MCF 10A (cell line): ENCODE measurements at places on chromosomes 1 and 21. TPM values are rescaled to one million over a fixed set of nuclear protein-coding genes. Genes with fewer than 3 reads are reported as not detected.

- no peak for DNase-seq
Measured at GRCh38 chr1:24186993-24187790, at the start of gene IFNLR1. Gene IFNLR1, minus strand, starts transcription at chr1:24187289. Its CDS starts 41 bp downstream, at chr1:24187248.

IARS2 gene
- total RNA-seq, result 151 and 158 TPM in 2 replicates

DNA sequence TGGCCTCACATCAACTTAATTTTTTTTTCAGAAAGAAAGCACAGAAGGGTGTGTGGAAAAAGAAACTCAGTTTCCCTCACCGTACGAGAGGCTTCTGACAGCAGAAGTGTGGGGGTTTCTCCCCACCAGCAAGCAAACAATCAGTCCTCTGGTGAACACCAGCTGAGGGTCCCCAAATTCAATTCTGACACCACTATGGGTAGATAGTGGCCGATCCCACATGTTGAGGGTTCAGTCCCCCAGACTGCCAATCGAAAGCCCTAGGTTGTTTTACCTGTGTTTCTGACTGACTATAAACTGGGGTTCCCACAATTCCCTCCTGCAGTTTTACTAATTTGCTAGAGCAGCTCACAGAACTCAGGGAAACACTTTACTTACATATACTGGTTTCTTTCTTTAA is 2.1 kb downstream of the IFI6 start:
- DNase-seq, result no peak

DNA sequence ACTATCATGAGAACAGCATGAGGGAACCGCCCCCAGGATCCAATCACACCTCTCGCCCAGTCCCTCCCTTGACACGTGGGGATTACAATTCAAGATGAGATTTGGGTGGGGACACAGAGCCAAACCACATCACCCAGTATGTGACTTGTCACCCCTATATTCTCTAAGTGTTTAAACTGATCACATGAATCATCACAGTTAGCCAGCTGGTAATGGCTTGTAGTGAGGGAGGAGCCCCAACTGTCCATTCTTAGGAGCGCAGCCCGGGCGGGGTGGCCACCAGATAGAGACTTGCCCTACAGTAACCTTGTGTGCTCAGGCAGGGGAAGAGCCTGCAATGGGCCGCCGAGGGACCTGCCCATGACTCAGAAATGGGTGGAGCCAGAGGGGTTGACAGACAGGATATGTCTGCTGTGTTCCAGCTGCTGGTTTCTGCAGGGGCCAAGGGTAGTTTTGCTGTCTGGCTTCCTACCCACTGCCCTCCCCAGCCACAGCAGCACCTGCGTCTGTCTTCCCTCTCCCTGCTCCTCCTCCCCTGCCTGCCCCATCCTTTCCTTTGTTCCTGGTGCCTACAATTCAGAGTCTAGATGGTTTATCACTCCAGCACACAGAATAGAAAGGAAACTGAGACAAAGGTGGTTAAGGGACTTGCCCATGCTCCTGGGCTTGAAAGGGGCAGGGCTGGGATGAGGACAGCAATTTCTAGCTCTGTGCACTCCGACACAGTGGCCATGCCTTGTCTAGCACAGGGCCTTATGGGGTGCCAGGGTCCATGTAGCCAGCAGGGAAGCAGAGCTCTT is 9.2 kb downstream of the ABCG1 start:
- peak; percentile 96 for DNase-seq

DNA sequence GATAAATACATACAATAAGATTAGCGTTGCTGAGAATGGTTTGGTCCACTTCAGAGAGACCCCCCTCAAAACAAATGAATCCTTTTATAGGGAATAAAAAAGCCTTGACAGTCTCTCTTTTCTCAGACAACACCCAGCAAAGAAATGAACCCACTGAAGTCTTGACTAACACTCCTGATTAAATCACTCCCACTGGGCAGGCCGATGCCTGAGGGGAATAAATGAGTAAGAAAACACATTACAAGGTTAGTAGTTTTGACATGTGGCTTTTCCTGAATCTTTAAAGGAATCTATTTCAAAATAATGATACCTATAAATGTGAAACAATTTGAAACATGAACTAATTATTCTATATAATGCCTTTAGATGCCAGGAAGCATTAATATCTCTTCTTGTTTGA is 146.9 kb upstream of the POGK start:
- DNase-seq, result peak; percentile 60

GRCh38 chr21:44984792-44985440 is 45.1 kb downstream of the SLX9 start:
- no peak for DNase-seq

PLCH2 gene
- 92.6 and 123 TPM in 2 replicates for total RNA-seq

SPRR2D gene
- 430 and 1,071 TPM in 2 replicates for total RNA-seq

- DNase-seq, result peak; percentile 41
Measured at GRCh38 chr1:16138772-16139221, 17.1 kb downstream of the EPHA2 start.

- DNase-seq, result no peak
Measured at GRCh38 chr1:24694380-24694843, 50.8 kb upstream of the CLIC4 start.

DNA sequence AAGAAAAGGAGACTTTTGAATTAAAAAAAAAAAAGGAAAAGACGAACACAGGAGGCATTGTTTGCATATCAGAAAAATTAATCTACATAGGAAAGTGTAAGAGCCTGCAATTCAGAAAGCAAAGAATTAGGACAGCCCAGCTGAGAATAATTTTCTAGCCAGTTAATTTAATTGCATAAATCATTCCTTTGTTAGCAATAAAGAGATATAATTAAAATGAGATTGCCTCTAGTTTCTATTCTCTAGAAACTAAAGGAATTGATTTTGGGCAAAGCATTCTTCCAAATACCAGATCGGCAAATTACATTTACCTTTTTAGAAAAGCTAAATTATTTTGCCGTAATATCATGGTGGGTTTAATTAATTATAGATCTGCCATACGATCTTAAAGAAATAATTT is 46.0 kb downstream of the NUF2 start:
- no peak for DNase-seq

DNA sequence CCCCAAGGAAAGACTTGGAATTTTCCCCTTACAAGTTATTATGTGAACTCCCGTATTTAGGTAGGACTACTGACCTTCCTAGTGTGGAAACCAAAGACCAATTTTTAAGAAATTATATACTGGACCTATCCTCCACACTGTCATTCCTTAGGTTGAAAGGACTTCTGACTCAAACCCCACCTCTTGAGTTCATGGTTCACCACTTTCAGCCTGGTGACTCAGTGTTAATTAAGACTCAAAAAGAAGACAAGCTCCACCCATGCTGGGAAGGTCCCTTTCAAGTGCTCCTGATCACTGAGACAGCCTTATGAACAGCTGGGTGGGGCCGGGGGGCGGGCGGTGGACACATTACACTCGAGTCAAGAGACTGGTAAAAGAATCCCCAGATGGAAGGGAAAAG is 113.2 kb downstream of the LRRC53 start:
- DNase-seq, result no peak

- no peak for DNase-seq
Measured at GRCh38 chr1:93569489-93569888, 112.1 kb downstream of the BCAR3 start.

DNA sequence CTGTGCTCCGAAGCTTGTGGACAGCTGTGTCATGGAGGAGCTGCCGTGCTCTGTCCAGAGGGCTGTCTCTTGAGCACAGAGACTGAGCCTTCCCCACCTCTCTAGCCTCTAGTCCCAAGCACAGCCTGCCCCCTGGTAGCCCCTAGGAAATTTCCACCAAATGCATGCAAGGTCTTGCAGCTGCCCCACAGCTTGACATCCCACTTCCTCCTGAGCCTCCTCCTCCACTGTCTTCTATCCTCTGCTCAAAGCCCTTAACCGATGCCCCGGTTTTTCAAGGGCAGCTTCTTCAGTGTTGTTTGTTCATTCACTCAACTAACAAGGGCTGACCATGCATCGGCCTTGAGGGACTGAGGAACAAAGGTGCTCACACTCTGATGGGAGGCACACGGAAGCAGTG is 20.6 kb upstream of the PROK1 start:
- no peak for DNase-seq

DNA sequence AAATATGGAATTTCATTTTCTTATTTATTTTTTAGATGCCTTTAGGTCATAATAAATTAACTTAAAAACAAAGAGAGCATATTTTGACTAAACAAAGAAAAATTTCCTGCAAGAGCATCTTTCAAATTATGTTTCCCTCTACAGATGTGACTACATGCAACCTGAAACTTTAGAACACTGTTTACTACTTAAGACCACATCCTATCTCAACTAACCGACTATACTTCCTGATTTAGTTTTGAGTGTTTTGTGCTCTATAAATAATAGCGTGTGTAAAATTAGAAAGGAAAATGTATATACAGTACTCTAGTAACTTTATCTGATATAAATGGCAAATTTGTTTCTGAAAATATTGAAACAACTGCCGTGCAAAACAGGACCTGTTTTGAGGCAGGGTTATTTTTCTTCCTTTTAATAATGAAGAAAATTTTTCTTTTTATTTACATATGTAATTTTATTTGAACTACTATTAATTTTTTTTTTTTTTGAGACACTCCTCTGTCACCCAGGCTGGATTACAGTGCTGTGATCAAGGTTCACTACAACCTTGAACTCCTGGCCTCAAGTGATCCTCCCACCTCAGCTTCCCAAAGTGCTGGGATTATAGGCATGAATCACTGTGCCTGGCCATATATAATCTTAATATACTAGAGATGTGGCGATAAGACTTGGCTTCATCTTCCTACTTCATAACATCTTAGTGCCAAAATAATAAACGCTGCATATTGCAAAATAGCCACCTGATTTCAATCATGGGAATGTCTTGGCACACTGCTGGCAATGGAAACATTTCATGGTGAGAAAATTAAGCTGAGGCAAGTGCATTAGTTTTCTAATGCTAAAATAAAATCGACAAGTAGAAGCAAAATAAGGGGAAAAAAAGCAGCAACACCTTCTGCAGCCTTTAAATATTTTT is 12.3 kb downstream of the ZRANB2 start:
- DNase-seq, result peak; percentile 17

HSD3B2 gene
- total RNA-seq, result not detected in 2 replicates

TSPEAR gene
- total RNA-seq, result not detected in 2 replicates

- DNase-seq, result no peak
Measured at GRCh38 chr1:4621646-4622045, 32.8 kb upstream of the AJAP1 start.

- DNase-seq, result no peak
Measured at GRCh38 chr1:162470216-162470615, 27.4 kb upstream of the UHMK1 start.

DNA sequence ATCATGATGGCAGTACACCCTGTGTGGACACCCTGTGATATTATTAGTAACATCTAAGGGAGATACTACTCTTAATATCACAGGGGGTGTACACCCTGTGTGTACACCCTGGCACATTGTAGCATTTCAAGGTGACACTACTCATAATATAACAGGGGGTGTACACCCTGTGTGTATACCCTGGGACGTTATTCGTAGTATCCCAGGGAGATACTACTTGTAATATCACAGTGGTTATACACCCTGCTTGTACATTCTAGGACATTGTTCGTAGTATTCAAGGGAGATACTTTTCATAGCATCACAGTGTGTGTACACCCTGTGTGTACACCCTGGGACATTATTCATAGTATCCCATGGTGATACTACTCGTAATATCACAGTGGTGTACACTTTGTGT is 67.4 kb upstream of the CNIH3 start:
- DNase-seq, result no peak

- DNase-seq, result no peak
Measured at GRCh38 chr1:172323686-172324085, 96.8 kb upstream of the C1orf105 start.

RCAN3 gene
- 6.1 and 7.1 TPM in 2 replicates for total RNA-seq

PLA2G2F gene
- not detected in 2 replicates for total RNA-seq

- peak; percentile 81 for DNase-seq
Measured at GRCh38 chr1:182069028-182069466, 7.5 kb upstream of the ZNF648 start.

PEAR1 gene
- total RNA-seq, result 6.5 and 8.8 TPM in 2 replicates
